ENCODE measurements at places on chromosomes 5 and 9. TPM values are rescaled to one million over a fixed set of nuclear protein-coding genes. Genes with fewer than 3 reads are reported as not detected.

The IFNA2 gene
- not detected for total RNA-seq

The FBP1 gene
- 0.36 TPM for total RNA-seq

The ADAMTS16 gene
- total RNA-seq: 0.54 TPM

The ERCC6L2 gene
- 39.7 TPM for total RNA-seq

- DNase-seq: no peak
- no peaks in the 10 kb centered on the region for H3K27me3 ChIP-seq
- no peak overlapping the region for H3K27ac ChIP-seq
- H3K4me3 ChIP-seq: no peak overlapping the region
Observed at GRCh38 chr5:154767576-154767975, 12.4 kb downstream of the LARP1 start.

- no peak overlapping the region for H3K4me3 ChIP-seq
- H3K27ac ChIP-seq: no peak overlapping the region
- no peaks in the 10 kb centered on the region for H3K4me1 ChIP-seq
- H3K36me3 ChIP-seq: no peaks in the 10 kb centered on the region
- H3K27me3 ChIP-seq: no peaks in the 10 kb centered on the region
- no peak for DNase-seq
Observed at GRCh38 chr9:69745716-69746437, 13.9 kb downstream of the PTAR1 start.

GRCh38 chr5:64766941-64767340, 1.6 kb downstream of the SREK1IP1 start:
- peaks cover 8% of the 10 kb centered on the region for H3K36me3 ChIP-seq
- no peaks in the 10 kb centered on the region for H3K27me3 ChIP-seq
- H3K4me3 ChIP-seq: no peak overlapping the region
- peaks cover 15% of the 10 kb centered on the region for H3K4me1 ChIP-seq
- no peak overlapping the region for H3K27ac ChIP-seq

GRCh38 chr9:6549106-6549800, 96.3 kb downstream of the GLDC start:
- no peak for DNase-seq
- H3K4me3 ChIP-seq: no peak overlapping the region
- no peaks in the 10 kb centered on the region for H3K4me1 ChIP-seq
- H3K27me3 ChIP-seq: no peaks in the 10 kb centered on the region
- H3K36me3 ChIP-seq: no peaks in the 10 kb centered on the region

GRCh38 chr9:30846651-30847050, 1537.8 kb upstream of the ACO1 start:
- H3K27me3 ChIP-seq: no peaks in the 10 kb centered on the region
- no peaks in the 10 kb centered on the region for H3K4me1 ChIP-seq
- H3K4me3 ChIP-seq: no peak overlapping the region
- no peaks in the 10 kb centered on the region for H3K36me3 ChIP-seq
- no peak overlapping the region for H3K27ac ChIP-seq

GRCh38 chr5:170372971-170373370, 16.2 kb downstream of the KCNMB1 start:
- H3K27me3 ChIP-seq: peaks cover 5% of the 10 kb centered on the region
- no peak overlapping the region for H3K4me3 ChIP-seq
- no peak for DNase-seq
- H3K27ac ChIP-seq: no peak overlapping the region
- H3K4me1 ChIP-seq: no peaks in the 10 kb centered on the region
- no peaks in the 10 kb centered on the region for H3K36me3 ChIP-seq

GRCh38 chr9:17349831-17350230, 215.0 kb downstream of the CNTLN start:
- no peaks in the 10 kb centered on the region for H3K27me3 ChIP-seq
- no peaks in the 10 kb centered on the region for H3K4me1 ChIP-seq
- H3K36me3 ChIP-seq: no peaks in the 10 kb centered on the region
- no peak overlapping the region for H3K27ac ChIP-seq

DNA sequence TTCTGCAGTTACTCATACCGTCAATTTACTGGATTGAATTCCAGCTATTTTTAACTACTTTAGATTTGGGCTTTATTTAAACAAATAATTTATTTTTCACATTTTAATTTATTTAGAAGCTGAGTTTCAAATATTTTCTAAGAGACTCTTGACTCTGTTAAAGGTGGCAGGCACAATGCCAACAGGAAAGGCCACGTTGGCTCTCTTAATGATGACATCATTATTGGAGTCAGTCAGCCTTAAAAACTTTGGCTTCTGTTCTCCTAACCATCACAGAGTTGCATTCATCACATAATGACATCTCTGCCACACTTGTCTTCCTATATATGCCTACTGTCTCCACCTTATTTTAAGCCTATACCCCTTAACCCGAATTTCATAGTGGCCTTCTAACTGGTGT, 172.3 kb upstream of the PLPPR1 start:
- H3K4me1 ChIP-seq: no peaks in the 10 kb centered on the region
- H3K4me3 ChIP-seq: no peak overlapping the region
- H3K36me3 ChIP-seq: no peaks in the 10 kb centered on the region
- DNase-seq: no peak

DNA sequence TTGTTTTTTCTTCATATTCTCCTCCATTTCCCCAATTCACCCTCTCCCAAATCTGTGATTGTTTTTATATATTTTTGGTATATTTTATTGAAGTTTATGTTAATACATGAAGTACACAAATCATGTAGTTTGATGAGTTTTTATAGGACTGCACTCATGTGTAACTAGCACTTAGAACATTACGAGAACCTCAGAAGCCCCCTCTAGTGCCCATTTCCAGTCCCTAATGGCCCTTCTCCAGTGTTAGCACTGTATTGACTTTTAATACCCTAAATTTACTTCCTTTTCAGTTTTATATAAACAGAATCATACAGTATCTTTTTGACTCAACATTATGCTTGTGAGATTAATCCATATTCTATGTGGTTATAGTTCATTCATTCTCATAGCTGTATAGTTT, 18.5 kb upstream of the FKTN start:
- no peak overlapping the region for H3K27ac ChIP-seq
- H3K36me3 ChIP-seq: no peaks in the 10 kb centered on the region
- H3K4me3 ChIP-seq: no peak overlapping the region
- H3K4me1 ChIP-seq: no peaks in the 10 kb centered on the region
- DNase-seq: no peak

DNA sequence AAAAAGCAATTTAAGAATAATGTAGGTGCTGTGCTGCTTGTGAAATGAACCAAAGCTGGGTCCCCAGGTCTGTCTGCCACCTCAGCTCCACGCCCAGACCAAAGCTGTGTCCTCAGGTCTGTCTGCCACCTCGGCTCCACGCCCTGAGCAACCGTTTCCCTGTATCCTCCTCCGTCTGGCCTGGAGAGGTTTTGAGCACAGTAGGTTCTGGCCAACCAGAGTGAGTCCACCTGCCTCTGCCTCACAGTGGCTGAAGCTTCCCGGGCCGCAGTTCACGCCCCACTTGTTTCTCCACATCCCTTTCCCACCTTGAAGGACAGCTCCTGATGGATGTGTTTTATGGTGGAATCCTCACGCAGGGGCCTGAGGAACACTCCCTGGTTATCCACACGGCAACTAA, 120.5 kb downstream of the ADAMTS2 start:
- no peaks in the 10 kb centered on the region for H3K4me1 ChIP-seq
- no peak overlapping the region for H3K27ac ChIP-seq
